ENCODE measurements at places on chromosomes 16 and 17.

GRCh38 chr17:10428781-10429180 lies 7.0 kb upstream of the MYH8 start:
- no peak for DNase-seq

- no peak for DNase-seq
Observed at GRCh38 chr16:648071-648780, 939 bp upstream of the WDR90 start.

DNA sequence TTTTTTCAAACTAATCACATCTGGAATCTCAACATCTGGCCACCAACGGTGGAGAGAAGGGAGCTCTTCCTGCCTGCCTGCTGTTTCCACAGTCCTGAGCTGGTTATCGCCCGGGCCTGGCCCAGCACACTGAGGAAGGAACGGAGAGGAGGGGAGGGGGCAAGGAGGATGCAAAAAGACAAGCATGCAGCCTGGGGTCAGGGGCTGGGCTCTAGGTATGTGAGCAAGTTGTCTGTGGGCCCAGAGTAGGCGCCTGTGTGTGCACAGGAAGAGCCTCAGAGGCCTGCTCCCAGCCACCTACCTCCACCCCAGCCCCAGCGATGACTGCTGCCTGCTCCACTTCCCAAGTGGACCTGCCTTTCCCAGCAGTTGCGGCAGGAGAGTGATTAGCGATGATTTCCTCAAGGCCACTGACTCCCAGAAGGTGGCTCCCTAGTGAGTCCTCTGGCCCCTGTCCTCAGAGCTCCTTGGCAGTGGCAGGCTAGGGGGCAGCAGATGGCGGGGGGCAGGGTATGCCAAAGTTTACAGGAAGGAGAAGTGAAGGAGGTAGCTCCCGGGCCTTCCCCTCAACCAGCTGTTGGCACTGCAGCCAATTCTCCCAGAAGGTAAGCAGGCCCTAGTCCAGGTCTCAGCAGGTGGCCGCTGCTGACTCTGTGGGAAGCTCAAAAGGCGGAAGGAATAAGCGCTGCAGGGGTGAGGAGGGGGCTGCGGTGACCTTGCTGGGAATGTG lies 27.0 kb upstream of the RASD1 start:
- no peak for DNase-seq

DNA sequence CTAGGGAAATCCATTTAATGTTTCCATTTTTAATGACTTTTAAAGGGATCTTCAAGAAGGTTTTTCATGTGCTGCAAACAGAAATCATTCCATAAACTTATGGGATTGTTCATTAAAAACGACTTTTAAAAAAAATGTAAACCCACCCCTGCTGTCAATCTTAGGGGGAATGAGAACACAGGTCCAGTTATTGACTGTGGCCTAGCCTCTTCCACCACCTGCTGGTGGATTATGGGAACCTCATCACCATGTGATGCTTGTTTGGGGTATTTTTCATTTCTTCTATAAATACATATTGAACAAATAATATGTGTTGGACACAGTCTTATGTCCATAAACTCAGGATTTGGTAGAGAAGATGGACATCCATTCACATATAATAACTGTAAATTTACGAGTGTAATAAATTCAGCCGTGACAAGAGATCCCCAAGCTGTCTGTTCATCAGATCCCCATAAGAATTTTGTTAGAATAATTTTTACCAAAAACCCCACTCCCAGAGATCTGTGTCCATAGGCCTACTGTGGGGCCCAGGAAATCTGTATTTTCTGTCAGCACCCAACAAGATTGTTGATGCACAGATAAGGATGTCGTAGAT lies 42.0 kb upstream of the TMC5 start:
- peak; percentile 33 for DNase-seq

DNA sequence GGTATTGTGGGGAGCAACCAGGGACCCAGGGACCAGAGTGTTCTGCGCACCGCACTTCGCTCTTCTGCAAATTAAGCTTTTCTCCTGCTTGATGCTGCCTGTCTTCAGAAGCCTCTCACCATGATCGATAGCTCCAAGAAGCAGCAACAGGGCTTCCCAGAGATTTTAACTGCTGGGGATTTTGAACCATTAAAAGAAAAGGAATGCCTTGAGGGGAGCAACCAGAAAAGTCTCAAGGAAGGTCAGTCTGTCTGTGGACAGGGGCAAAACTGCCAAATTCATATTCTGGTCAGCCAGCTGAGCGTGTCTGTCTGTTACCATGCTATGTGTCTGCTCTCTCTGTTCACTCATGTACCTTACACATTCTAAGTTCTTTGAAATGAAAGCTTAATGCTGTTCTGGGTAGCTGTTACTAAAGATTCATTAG lies 115.7 kb downstream of the MRTFB start:
- DNase-seq, result peak; percentile 17

GRCh38 chr16:57725554-57725953 lies 10.0 kb upstream of the KATNB1 start:
- DNase-seq, result no peak

- no peak for DNase-seq
Observed at GRCh38 chr17:19237389-19238166, 412 bp downstream of the EPN2 start.

DNA sequence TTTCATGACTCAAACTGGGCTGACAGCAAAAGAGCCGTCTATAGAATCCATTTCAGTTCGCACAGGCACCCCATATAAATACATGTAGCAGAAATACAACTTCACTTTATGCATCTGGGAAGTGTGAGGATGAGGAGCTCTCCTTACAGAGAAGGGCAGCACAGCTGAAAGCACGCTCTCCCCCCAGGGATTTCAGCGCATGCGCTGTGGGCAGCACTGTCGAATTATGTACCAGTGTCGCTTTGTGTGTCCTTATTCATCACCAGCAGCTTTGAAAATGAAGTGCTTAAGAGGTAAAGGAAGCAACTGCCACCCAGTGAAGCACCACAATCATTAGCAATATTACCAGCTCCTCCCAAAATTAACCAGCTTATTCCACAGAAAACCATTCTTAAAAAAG lies 39.9 kb downstream of the CEP95 start:
- no peak for DNase-seq

DNA sequence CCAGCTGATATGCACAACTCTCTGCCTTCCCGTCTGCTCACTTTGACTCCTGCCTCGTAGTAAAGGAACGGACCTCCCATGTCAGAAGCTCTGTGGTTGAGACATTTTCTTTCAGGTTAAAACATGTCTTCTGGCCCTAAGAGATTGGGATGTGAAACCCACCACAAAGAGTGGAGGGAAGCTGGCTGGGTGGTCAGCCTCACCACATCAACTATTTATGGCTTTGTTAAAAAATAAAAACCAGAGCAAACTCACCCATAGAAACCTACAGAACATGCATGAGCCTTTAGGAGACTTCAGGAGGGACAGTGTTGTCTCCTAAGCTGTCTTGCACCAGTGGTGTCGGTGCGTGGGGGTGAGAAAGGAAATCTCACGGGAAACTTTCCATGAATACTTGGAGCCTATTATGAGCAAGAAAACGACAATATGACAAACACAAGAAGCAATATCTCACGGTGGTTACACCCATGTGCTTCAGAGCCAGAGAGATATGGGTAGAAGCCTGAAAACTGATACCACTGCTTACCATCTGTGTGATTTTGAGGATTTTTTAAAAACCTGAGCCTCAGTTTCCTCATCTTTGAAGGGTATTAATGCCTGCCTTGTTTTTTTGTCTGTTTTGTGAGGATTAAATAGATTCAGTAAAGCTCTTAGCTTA lies 61.7 kb upstream of the XYLT1 start:
- no peak for DNase-seq

GRCh38 chr16:62717026-62717425 lies 680.8 kb upstream of the CDH8 start:
- DNase-seq, result no peak

GRCh38 chr16:54385141-54385540 lies 98.6 kb upstream of the IRX3 start:
- DNase-seq, result no peak

DNA sequence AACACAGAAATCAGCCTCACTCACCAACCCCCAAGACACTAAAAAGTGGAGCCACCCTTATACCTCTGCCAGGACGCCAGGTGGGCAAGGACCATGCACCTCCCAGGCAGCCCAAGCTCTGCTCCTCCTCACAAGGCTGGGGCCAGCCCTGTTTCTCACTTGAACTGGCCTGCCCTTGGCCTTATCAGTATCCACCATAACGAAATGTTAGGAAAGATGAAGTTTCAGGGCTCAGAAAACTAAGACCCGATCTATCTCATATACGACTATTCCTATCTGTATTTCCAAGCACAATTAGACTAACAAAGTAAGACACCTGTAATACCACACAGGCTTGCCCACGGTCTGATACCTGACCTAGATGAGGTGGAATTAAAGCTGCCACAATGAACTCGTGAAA lies 6.9 kb downstream of the FBXO31 start:
- DNase-seq, result no peak

GRCh38 chr16:49625311-49626065 lies 230.4 kb downstream of the ZNF423 start:
- DNase-seq, result no peak

DNA sequence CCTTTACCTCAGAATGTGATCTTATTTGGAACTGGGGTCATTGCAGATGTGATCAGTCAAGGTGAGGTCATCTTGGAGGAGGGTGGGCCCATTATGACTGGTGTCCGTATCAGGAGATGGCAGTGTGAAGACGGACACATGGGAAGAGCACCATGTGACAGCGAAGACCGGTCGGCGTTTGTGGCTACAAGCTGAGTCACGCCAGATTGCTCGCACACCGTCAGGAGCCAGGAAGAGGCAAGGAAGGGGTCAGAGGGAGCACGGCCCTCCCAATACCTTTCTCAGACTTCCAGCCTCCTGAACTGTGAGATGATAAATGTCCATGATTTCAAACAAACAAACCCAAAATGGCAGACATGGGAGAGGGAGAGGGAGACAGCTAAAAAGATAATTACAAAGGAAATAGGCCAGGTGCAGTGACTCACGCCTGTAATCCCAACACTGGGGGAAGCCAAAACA lies 13.2 kb downstream of the STARD3 start:
- no peak for DNase-seq

DNA sequence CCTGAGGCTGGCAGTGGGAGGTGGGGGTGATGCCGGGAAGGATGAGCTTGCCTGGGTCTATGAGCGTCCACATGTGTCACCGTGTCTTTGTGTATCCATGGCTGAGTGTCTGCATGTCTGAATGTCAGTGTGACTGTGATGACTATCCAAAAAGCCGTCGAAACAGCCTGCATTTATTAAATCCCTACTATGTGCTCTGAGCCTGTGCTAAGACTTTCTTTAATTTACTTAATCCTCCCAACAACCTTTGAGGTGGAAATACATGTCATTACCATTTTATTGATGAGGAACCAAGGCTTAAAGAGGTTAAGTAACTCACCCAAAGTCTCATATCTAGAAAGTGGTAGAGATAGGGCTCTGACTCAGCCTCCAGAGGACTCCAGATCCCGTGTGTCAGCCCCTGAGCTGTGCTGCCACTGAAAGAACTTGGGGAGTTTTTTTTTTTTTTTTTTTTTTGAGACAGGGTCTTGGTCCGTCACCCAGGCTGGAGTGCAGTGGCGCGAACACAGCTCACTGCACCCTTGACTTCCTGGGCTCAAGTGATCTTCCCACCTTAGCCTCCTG lies 20.0 kb downstream of the ARHGAP23 start:
- no peak for DNase-seq

DNA sequence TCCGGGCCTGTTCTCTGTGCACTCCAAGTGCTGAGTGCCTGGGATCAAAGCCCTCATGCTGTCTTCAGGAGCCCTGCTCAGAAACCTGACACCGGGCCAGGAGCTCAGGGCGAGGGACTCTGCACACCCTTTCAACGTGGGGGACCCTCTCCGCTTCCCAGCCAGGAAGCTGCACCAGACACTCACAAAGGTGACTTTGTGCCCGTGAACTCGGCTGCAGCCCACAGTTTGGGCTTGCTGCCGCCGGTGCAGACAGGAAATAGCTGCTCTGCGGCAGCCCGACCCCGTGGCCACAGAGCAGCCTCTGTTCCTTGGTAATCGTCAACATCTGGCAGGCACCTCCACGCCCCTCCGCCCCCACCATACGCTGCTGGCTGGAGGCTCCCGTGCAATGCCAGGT lies 93.4 kb upstream of the METRNL start:
- no peak for DNase-seq

DNA sequence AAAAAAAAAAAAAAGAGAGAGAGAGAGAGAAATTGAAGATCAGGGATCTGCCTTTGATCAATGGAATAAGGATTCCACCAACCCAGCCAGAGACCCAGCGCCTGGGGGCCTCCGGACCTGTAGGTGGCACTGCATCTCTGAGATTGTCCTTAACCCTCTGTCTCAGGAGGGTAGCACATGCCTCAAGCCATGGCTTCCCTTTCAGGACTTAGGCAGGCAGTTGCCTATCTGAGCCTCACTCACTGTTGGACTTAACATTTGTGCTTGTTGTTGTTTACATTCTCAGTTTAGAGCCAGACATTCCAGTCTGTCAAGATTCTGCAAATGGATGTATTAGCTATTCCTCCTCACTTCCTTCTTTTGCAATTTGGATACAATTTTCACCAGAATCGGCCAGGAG lies 5.1 kb upstream of the SCNN1B start:
- DNase-seq, result no peak

GRCh38 chr17:66458782-66459181 lies 156.4 kb downstream of the PRKCA start:
- DNase-seq, result no peak

GRCh38 chr17:64591944-64592343 lies 70.2 kb downstream of the SMURF2 start:
- DNase-seq, result no peak

GRCh38 chr17:16853661-16854320 lies 118.1 kb downstream of the TNFRSF13B start:
- DNase-seq, result no peak
